Effector CD8-positive, alpha-beta T cell (primary cell): ENCODE measurements at places on chromosomes 3 and 15.

- no peak for DNase-seq
Observed at GRCh38 chr3:67090474-67090873, 92.4 kb downstream of the KBTBD8 start.

DNA sequence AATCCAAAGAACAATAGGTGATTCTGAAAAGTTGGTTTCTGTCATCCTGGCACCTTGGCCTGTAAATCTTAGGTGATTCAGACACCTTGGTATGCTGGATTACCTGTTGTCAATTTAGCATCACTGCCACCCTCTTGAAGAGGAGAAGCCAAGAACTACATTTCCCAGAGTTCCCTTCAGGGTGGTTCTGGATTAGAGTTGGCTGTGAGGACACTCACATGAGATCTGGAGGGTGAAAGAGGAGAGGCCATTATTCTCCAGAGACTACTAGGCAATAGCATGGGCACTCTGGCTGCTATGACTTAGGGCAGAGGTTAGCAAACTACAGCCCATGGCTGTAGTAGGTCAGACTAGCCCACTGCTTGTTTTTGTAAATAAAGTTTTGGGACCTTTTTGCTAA lies 41.7 kb upstream of the CORO2B start:
- DNase-seq = no peak

- no peak for DNase-seq
Observed at GRCh38 chr3:133989936-133990702, 39.6 kb downstream of the SLCO2A1 start.

GRCh38 chr3:124486324-124486723 lies 243.9 kb upstream of the UMPS start:
- no peak for DNase-seq

GRCh38 chr3:45988804-45989203 lies 6.8 kb downstream of the FYCO1 start:
- DNase-seq = no peak
